DMS 273 treated with DMSO at 0.1 percent for 48 hours (cell line): ENCODE measurements at places on chromosomes 12 and 14.

GRCh38 chr12:122503147-122503751, 2.5 kb upstream of the ZCCHC8 start:
- no peak for DNase-seq

GRCh38 chr14:68307790-68308168, 485.1 kb downstream of the ZFP36L1 start:
- no peak for DNase-seq

DNA sequence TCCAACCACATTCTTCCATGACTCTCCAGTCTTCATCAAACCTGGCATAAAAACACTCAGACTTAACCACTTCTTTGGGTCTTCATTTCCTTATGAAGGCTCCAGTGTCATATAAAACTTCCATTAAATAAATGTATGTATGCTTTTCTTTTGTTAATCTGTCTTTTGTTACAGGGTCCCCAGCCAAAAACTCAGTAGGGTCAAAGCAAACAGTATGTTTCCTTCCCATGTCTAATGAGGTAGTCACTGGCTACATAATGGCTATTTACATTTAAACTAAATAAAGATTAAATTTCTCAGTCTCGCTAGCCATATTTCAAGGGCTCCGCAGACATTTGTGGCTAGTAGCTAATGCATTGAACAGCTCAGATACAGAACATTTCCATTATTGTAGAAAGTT, 40.1 kb upstream of the STAB2 start:
- DNase-seq, result no peak

DNA sequence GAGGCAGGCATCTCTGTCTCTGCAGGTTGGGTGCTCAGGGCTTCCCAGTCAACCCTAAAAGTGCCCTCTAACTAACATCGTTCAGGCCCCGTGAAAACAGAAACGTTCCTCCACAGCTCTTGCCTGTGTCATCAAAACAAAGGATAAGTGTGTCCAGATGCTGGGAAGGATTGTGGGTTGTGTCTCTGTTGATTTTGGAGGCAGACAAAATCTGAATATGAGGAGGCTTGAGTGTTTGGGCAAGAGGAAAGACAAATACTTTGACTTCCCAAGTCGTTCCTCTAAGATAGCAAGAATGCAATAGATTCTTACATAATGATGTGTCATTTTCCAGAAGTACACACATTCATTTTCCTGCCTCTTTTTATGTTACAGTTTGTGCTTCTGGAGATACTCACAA, 52.9 kb downstream of the SERPINA3 start:
- DNase-seq, result no peak

- no peak for DNase-seq
Observed at GRCh38 chr12:47802312-47802711, 17.4 kb downstream of the HDAC7 start.

GRCh38 chr12:10873378-10873777, 10.7 kb downstream of the PRH1 start:
- DNase-seq, result no peak

DNA sequence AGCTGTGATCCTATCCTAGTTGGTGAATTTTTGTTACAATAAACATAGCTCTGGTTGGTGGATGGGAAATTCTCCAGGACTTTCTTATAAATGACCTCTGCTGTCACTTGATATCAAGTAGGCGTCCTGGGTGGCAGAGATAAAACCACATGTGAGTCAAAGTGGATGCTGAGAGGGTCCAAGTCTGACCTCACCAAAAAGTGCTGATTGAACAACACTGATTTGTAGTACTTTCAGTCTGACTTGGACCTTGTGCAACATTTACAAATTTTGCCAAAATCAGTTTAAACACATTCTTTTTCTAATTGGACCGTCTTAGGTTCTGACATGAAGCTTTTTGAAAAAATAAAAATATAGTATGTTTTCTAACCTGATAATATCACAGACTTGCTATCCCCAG, 585.6 kb downstream of the GALC start:
- no peak for DNase-seq

- no peak for DNase-seq
Observed at GRCh38 chr14:69582829-69583228, 8.2 kb upstream of the CCDC177 start.

DNA sequence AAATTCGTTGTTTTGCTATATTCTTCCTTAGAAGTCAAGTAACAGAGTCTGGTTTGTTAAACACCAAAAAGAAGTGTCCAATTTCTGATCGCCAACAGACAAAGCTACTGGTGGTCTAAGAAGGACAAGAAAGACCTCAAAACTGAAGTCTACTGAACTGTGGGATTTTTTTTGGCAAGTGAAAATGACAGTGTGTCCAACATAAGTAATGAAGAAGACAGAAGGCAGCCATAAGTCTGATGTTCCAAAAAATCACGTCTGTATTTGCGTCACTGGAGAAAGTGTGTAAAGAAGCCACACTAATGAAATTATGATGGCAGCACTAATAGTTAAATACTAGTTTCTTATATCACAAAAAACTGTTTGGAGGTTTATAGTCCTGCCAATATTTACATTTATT, 32.6 kb downstream of the WASHC3 start:
- no peak for DNase-seq

GRCh38 chr12:93850481-93851256, 173.5 kb downstream of the CRADD start:
- DNase-seq, result no peak

DNA sequence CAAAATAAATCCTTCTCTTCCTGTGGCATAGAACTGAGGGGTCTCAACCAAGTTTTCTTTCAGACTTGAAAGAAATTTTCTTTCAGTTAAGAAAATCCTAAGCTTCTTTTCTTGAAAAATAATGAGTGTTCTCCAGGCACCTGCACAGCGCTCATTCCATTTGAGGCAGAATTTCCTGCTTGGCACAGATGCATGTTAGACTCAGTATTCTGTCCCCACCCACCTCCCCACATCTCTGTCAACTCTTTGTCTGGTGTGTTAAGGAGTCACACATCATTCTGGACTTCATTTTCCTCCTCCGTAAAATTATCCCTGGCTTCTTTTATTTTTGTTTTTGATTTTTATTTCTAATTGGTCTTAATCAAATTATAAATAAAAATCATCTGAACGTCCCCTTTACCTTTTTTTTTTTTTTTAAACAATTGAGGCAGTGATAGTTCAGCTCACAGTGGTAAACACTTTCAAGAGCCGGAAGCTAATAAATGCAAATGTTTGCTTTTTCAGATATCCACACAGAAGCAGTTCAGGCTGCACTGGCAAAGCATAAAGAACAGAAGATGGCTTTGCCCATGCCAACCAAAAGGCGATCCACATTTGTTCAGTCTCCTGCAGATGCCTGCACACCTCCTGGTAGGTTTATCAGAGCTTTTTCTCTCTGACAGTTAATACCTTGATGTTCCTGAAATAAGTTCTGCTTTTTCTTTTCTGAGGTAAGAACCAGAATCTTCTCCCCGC, 104.0 kb upstream of the ATF1 start:
- DNase-seq, result no peak

GRCh38 chr14:21302013-21302835, 22.3 kb downstream of the RPGRIP1 start:
- no peak for DNase-seq

DNA sequence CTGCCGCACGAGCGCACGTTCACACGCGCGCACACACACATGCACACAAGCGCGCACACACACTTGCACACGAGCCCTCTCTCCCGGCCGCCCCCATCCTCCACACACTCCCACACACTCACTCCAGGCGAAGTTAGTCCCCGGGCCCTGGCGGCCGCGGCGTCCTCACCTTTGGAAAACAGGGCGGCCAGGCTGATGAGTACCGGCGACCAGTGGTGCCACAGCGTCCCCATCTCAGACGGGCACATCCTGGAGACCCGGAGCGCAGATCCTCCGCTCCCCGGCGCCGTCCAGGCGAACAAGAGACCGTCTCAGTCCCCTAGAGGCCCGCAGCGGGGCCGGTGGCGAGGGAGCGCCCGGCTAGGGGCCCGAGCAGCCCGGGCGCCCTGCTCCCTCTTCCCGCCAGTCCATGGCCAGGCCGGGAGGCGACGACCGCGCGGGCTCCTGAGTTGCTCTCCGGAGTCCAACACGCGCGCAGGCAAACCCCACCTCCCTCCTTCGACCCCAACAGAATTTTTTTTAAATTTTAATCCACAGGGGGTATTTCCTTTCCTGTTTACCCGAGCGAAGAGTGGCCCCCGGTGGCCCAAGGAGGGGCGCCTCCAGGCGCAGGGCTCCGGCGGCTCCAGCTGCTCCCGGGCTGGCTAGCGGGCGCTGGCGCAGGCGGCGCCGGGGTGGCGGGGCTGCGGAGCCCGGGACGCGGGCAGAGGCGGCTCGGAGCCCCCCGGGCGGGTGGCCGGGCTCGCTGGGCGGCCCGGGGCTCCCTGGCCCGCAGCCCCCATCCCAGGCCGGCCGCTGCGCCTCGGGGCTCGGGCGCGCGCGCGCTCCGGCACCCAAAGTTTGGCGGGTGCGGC, 506 bp downstream of the TMEM132D start:
- no peak for DNase-seq

DNA sequence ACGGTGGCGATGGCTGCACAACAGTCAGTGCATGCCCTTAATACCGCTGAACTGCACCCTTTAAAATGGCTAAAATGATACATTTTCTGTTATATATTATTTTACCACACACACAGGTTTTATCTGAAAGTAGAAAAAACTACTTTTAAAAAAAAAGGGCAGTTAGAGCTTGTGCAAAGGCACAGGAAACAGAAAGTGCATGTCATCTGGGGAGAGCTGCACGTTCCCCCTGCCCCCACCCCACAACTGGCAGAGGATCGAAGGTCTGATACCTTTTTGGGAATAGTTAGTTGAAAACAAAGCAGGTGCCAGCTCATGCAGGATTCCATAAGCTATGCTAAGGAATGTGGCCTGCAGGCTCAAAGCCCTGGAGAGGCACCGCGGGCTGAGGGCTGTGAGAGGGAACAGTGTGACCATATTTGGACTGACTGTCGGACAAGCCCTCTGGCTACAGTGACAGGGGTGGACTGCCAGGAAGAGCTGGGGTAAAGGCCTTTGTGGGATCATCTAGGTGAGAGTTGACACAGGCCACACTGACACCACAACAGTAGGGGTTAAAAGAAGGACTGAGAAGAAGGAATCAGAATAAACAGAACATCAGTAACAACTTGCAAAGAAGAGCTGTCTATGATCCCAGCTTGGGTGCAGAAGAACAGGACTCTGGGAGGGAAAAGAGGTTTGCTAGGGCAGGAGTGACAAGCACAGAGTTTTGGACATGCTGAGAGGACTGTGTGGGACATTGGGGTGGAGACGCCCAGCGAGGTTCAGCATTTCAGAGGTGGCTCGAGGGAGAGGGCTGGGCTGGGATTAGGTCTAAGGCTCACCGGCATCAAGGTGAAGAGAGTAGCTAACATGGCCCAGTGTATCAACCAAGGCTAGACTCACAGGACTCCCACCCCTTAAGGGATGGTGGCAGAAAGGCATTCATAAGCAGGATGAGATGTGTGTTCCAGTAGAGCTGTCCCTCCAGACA, 54.6 kb downstream of the ACTN1 start:
- DNase-seq, result no peak

GRCh38 chr14:72443991-72444441, 449.9 kb downstream of the DPF3 start:
- DNase-seq, result no peak

GRCh38 chr14:81625343-81625742, 91.7 kb upstream of the SEL1L start:
- peak; percentile 72 for DNase-seq

DNA sequence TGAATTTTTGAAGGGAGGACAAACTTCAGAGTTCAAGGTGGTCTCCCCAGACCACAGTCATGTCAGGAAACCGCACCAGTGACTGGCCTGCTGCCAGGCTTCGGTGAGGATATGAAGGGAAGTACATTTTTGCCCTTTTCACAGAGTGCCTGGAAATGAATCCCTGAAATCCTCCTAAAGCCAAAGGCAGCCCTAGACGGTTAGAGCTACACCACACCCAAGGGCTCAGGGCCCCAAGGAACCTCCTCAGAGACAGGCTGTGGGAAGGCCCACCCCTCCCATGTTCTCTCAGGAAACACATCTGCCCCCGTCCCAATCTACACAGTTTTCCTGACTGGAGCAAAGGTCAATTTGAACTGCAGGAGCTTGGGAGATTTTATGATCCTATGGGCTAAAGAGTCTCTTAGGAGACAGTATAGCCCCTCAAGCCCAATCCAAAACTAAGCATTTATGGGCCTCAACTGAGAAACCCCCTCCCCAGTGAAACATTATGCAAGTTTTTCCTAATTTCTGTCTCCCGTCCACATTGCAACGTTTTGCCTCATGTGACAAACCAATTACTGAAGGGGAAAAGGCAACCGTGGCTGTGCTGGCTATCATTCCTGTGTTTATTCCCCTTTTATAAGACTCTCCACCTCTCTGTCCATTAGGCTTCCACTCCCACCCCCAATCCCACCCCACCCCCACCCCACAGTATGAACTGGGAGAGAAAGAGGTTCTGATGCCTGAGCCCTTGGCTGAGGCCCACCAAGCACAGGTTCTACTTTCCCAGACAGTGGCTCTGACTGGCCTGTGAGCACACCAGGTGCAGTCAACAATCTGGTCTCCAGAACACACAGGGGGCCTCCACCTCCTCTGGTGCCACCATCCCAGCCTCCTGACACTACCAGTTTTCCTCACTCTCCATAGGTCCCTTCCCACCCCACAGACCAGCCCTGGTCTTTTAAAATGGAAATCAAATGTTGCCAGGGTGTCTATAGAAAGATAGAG, 9.6 kb upstream of the RNASE1 start:
- no peak for DNase-seq

GRCh38 chr14:71361336-71361735, 454.1 kb downstream of the PCNX1 start:
- DNase-seq, result no peak

DNA sequence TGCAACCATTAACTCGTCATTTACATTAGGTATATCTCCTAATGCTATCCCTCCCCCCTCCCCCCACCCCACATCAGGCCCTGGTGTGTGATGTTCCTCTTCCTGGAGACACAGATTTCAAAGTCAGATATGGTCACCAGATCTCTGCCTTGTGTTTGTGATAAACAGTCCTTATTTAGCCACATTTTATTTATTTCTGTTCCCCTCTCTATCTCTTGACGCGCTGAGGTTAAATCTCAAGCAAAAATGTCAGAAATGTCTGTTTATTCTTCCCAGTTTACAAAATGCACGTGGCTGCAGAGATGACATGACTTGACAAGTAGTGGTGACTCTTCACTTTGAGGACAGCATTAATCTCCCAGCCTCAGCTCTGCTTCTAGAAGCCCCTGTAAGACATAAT, 11.5 kb upstream of the RASSF3 start:
- DNase-seq, result no peak
